ENCODE measurements at places on chromosomes 1 and 21.

DNA sequence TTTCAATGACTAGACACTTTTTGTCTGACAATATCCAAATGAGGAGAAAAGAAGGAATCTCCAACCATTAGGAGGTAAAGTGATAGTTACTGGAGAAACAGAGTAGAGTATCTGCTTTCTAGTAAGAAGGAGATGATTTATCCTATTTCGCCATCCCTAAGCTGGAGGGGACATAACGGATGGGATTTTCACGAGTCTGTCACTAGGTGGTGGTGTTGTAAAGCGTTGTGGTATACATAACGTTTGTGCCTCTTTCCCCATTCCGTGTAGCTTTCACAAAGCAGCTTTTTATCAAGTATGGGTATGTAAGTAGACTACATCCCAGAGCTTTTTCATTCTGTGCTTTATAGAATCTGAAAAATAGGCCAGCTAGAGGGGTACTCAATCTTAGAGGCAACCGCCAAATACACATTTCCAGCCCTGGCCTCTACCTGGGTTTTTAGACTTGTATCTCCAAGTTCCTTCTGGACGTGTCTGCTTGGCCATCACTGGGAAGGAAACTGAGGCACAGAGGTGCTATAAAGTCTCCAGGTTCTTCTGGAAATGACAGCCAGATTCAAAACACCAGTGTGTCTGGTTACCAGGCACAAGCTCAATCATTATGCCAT is 33.3 kb upstream of the FAM3B start:
- DNase-seq, result peak; percentile 11

GRCh38 chr1:109995536-109995935 is 11.0 kb downstream of the AHCYL1 start:
- DNase-seq, result no peak

DNA sequence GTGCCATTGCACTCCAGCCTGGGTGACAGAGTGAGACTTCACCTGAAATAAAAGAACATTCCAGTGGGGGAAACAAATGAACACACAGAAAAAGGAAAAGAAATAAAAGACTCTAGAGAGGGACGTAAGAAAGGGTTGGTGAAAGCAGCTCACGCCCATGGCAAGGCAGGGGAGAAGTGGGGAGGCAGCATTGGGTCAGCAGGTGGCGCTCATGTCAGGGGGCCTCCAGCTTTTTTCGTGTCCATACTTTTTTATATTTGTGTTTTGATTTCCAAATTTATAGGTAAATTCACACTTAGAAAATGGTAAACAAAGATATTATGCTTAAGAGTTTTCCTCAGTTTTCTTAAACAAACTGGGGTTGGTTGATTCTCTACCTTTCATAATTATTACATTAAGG is 45.5 kb downstream of the VPS13D start:
- DNase-seq, result peak; percentile 2

GRCh38 chr1:116666187-116667077 is 1.1 kb downstream of the IGSF3 start:
- no peak for DNase-seq

- no peak for DNase-seq
Observed at GRCh38 chr1:173294843-173295242, 87.7 kb upstream of the TNFSF4 start.

DNA sequence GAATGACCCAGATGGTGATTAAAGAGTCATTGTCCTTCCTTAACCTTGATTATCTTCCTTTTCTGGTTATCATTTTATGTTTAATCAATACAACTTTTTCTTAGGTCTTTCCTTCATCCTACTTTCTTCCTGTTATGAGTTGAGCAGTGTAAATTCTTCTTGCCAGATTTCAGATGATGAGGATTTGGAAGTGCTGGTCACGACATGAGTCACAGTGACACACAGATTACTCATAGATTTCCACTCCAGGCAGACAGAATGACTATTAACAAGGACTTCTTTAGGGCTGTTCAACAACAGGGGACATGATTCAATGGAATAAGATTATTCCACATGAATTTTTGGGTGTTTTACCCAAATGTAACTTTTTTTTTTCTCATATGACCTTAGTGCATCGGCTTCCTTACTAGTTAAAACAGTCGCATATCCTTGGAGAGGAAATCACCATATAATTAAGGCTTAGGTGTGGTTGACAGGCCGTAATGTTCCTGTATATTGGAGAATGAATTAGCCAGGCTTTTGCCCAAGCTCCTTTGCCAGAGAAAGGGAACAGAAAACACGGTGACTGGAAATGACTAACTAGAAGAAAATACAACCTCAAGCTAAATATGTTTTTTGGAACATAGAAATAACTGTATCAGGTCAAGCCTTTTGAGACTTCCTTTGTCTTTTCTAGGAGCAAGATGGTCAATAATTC is 44.2 kb downstream of the PRRX1 start:
- DNase-seq, result no peak

Data from stimulated activated CD8-positive, alpha-beta memory T cell treated with anti-CD3 and anti-CD28 coated beads, Interleukin-4, amount 100 ng/mL, for 1 hour (primary cell).